Stimulated activated CD4-positive, alpha-beta T cell treated with anti-CD3 and anti-CD28 coated beads, Interleukin-4, amount 100 ng/mL, for 24 hours (primary cell): ENCODE measurements at places on chromosomes 4 and X.
A peak's percentile ranks its signal among the peaks of the same experiment; 100 is the strongest.

DNA sequence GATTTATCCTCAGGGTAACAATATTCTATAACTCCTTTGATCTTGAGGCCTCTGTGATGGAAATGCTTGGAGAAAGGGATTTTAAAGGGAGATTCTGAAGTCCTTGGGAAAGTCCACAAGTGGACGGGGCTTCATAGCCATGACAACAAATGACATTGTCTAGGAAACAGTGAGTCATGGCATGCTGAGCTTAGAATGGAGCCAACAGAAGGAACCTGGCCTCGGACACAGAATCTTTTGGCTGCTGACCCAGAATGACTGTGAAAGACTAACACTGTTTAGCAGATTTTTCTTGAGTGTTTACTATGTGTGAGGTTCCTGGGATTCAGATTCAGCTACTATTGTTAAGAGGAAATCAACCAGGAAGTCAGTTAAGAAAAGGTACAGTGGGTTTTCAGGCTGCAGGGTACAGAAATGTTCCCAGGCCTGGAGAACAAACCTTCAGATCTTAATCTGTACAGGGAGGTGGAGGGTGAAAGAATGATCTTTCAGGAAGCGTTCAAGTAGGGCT, 18.1 kb upstream of the CXCL2 start:
- DNase-seq: no peak

DNA sequence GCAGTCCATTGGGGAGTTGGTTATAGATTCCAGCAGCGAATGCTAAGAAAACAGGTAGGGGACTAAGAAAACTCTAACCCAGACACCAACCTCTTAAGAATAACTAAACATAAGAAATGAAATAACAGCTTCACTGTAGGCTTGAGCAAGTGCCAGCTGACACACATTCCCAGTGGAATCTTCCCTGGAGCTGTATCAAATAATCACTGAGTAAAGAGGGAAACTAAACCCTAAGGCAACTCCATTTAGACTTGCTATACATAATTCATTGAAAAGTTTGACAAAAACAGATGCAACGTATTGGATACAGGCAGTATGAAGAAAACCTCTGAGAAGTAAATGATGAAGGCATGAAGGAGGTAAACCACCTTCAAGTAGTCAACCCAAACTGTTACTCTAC, 293.5 kb downstream of the OPHN1 start:
- no peak for DNase-seq

- no peak for DNase-seq
Measured at GRCh38 chrX:153974003-153974725, 1.6 kb downstream of the TMEM187 start.

GRCh38 chr4:184346682-184347081, 127.7 kb downstream of the IRF2 start:
- no peak for DNase-seq

DNA sequence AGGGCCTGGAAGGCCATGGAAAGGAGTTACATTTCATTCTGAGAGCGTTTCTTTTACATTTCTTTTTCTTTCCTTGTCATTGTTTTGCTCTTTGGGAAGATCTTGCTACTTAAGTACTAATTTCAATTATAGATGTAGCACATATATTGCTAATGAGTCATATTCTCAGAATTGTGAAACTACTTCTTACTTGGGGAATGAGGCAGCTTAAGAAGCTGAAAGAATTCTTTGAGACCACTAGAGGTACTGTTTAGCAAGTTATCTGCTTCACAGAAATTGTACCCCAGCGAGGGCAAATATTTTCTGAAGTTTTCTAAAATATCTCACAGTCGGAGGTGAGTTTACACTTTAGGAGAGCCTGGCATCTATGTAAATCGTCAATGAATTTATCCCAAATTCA, 100.6 kb downstream of the AFF2 start:
- no peak for DNase-seq

DNA sequence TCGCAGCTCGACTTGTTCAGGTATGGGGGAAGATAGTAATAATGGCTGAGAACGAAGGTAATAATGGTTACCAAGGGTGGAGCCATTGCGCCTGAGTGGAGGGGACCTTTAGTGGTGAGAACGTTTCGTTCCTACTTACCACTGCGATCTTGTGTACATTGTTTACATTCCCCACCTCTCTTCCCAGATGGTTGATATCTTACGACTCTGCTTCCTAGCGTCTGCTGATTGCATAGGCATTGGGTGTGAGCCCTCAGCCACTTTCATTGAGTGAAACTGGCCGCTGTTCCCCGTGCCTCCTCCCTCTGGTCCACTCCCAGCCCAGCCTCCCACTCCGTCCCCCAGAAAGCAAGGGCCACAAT, 850 bp downstream of the IGBP1 start:
- DNase-seq: peak; percentile 2

DNA sequence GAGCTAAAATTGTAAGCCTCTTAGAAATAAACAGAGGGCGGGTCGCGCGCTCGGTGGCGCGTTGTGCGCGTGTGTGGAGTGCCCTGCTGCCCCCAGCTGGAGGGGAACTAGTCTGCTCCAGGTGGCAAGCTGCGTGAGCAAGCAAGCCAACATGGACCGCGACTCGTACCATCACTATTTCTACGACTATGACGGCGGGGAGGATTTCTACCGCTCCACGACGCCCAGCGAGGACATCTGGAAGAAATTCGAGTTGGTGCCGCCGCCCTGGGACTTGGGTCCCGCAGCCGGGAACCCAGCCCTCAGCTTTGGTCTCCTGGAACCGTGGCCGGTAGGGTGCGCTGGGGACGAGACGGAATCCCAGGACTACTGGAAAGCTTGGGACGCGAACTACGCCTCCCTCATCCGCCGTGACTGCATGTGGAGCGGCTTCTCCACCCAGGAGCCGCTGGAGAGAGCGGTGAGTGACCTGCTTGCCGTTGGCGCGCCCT, 66.1 kb downstream of the DNAAF6 start:
- no peak for DNase-seq

GRCh38 chrX:118495958-118496762, 545 bp downstream of the DOCK11 start:
- peak; percentile 69 for DNase-seq

DNA sequence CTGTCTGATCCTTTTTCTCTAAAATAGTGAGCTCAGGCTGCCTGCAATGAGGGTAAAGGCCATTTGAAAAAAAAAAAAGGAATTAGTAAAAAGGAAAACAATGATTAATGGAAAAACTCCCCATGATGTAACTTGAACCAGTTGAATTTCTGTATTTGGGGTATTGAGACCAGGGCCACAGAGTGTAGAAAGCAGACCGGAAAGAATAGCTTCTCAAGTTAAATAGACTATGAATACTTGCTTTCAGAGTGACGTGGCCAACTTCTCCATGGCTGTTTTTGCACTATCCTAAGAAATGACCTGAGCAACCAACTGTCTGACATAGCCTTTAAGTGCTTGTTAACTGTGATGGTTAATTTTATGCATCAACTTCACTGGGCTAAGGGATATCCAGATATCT, 222.1 kb upstream of the INTU start:
- DNase-seq: no peak

DNA sequence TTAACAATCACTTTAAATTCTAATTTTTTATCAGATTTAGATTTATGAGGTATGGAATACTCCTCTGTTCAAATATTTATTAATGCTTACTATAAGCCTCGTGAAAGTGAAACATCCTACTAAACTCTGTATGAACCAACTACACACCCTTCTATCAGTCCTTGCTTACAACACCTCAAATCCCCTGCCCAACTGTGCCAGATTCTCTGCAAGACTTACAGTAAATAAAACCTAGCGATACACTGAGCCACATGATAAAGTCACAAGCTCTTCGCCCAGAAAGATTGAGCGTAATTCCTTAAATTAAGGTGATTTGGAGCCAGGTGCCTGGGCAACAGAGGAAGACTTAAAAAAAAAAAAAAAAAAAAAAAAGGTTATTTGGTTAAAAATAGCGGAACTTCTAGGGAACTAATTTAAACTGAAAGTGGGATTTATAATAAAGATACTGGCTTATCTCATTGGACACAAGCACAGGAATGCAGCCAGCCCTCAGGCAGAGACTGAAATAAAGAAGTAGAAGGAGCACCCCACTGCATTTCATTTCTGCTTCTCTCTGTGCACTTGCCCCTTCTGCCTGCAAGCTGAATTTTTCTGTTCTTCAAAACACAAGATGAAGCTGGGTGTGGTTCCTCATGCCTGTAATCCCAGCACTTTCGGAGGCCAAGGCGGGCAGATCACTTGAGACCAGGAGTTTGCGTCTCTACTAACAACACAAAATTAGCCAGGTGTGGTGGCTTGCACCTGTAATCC, 17.5 kb upstream of the C4orf36 start:
- DNase-seq: no peak

- no peak for DNase-seq
Measured at GRCh38 chrX:121876305-121876704, 828.9 kb downstream of the GLUD2 start.

DNA sequence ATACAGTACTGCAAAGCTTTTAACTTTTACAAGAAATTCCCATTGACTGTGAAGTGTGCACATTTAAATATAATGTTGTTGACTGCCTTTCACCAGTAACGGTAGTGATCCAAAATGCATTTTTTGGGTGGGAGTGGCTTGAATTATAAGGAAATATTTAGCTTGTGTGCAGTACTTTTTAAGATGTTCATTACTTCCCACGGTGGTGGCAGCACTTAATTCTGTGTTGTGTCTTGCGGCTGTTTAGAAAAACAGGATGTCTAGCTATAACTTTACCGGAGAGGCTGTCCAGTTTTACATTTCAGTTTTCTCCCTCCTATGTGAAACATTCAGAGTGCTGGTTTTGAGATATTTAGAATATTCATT, 1.7 kb downstream of the TMEM131L start:
- DNase-seq: no peak

- DNase-seq: no peak
Measured at GRCh38 chrX:44915361-44915868, 42.4 kb downstream of the KDM6A start.

DNA sequence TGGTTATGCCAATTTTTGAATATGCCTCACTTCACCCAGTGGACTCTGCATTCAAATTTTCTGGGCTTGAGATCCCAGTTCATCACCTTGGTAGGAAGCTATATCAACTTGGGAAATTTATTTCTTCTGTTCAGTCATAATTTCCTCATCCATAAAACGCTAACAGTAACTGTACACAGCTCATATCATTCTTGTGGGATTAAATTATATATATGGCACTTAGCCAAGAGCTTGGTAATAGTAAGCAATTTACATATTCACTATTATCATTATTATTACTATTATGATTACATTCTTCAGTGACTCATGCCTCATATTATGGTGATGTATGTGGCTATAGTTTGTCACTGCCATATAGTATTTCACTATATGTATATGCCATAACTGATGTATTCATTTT, 177.6 kb downstream of the CPE start:
- no peak for DNase-seq

- DNase-seq: no peak
Measured at GRCh38 chrX:18895189-18895951, 88.5 kb downstream of the PHKA2 start.

- DNase-seq: no peak
Measured at GRCh38 chr4:69697536-69698242, 44.6 kb upstream of the UGT2A1 start.

DNA sequence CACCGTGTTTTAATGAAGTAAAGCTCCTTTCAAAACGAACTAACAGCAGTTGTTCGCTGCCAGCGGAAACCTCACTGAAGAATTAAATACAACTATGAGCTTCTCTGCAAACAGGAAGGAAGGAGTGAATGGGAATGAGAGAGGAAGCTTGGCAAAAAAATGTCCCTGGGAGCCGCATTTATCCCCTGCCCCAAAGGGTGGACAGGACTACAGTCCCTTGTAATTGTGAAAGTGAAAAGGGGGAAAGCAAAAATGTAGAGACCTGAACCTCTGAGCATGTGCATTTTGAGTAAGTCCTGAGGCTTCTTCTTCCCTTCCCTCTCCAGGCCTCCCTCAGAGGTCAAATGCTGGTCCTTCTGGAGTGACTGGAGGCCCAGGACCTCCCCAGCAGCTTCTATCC, 53.8 kb upstream of the BMP2K start:
- no peak for DNase-seq

- no peak for DNase-seq
Measured at GRCh38 chr4:113012786-113013185, 36.7 kb upstream of the ANK2 start.

DNA sequence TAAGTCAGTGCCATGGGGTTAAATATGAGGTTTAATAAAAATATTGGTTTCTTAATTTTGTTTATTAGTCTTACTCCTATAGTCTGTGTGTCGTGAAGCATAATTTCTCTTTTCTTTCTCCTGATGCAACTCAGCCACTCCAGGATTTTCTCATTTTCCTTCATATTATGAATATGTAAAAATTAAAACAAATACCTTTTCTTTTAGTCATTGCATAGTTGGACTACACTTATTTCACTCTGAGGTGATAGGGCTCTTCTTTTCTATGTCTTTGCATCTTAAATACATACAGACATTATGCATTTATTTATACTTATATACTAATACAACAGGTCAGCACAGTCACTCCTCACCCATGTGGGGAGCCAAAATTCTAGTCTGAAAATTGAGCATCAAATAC, 19.1 kb downstream of the GALNT7 start:
- no peak for DNase-seq

- DNase-seq: no peak
Measured at GRCh38 chr4:24920008-24920407, 7.2 kb upstream of the CCDC149 start.

GRCh38 chr4:84611531-84611930, 28.6 kb downstream of the CDS1 start:
- DNase-seq: no peak

GRCh38 chr4:128633067-128633466, 176.4 kb upstream of the JADE1 start:
- no peak for DNase-seq

DNA sequence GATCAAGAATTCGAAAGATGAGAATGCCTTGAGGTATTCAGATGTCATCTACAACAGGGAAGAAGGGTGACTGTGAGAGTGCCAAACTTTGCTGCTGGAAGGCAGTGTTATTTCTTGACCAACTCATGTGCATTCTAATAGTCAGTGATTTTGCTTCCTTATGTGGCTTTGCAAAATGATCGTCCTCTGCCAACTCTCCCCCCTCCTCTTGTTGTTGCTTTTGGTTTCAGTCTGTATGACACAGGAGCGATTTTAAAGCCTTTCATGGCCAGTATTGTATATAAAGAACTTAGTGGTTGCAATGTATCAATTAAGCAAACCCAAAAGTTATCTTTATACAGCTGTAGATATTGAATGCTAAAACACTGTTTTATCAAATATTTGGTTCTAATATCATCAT, 379.1 kb downstream of the IL1RAPL1 start:
- no peak for DNase-seq

- peak; percentile 39 for DNase-seq
Measured at GRCh38 chr4:123415977-123416376, 19.4 kb downstream of the SPRY1 start.

DNA sequence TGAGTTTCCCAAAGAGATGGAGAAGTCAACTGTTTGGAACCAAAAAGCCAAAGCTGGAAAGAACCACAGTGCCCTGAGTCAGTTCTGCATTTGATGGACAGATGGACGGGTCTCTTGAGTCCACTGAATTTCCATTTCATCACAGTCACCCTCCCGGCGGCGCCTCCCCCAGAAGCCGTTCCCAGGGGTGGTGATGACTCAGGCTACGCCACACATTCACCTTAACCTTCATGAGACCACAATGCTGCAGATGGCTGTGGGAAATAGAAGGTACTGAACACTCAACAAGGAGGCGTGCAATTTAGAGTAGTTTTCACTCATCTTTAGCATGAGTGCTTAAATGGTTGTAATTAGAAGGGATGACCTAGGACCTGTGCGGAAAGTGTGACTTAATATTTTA, 61.3 kb downstream of the STOX2 start:
- DNase-seq: no peak
